NCI-H460 (cell line): ENCODE measurements at places on chromosomes 6 and 20.

GRCh38 chr20:60883496-60883895, 368.6 kb upstream of the CDH4 start:
- no peak for DNase-seq

DNA sequence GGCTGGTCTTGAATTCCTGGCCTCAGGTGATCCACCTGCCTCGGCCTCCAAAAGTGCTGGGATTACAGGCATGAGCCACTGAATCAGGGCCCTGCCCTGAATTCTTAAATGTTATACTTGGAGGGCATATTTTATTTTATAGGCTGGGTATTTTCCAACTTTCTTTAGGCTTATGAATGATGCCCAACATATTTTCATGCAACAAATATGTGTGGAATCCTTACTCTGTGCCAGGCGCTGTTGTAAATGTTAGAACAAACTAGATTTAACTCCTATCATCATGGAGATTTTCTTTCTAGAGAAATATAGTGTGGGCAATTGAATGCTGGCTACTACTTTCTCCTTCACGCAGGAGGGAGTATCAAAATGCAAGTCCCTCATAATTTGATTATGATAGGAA, 71.2 kb downstream of the SAMD5 start:
- no peak for DNase-seq

GRCh38 chr6:113112086-113112485, 745.1 kb upstream of the MARCKS start:
- no peak for DNase-seq

GRCh38 chr20:17646961-17647301, 35.1 kb downstream of the RRBP1 start:
- DNase-seq: no peak

- no peak for DNase-seq
Observed at GRCh38 chr20:39070484-39071231, 108.5 kb downstream of the DHX35 start.

- DNase-seq: no peak
Observed at GRCh38 chr6:169950558-169950957, 199.1 kb downstream of the ERMARD start.

GRCh38 chr20:57759724-57760123, 49.9 kb upstream of the PMEPA1 start:
- no peak for DNase-seq

DNA sequence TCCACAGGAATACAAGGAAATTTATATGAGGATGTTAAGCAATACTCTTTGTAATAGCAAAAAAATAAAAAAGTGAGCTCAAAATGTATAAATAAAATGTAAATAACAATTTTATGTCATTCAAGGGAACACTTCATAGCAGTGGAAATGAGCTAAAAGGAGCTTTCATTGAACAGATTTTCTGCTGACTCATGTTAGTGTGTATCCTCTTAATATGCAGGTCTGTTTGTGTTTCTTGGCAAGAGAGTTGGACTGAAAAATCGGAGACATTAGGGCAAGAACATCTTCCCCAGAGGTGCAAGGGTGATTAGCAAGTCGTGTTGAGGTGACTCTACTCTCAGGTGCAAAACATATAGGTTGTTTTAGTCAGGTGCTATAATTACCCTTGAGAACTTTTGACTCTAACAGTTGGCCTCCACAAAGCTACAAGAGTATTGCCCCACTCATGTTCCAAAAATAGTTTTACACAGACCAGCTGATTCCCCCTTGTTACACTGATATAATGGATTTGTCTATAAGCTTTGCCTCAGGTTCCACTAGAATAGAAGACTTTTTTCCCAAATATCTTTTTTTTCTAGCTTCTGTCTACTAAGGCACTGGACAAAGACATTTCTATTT, 702.9 kb downstream of the TENT5A start:
- DNase-seq: peak; percentile 19

GRCh38 chr6:70289299-70289698, 13.6 kb downstream of the COL9A1 start:
- no peak for DNase-seq

- DNase-seq: no peak
Observed at GRCh38 chr6:35142588-35143569, 1.7 kb upstream of the TCP11 start.

DNA sequence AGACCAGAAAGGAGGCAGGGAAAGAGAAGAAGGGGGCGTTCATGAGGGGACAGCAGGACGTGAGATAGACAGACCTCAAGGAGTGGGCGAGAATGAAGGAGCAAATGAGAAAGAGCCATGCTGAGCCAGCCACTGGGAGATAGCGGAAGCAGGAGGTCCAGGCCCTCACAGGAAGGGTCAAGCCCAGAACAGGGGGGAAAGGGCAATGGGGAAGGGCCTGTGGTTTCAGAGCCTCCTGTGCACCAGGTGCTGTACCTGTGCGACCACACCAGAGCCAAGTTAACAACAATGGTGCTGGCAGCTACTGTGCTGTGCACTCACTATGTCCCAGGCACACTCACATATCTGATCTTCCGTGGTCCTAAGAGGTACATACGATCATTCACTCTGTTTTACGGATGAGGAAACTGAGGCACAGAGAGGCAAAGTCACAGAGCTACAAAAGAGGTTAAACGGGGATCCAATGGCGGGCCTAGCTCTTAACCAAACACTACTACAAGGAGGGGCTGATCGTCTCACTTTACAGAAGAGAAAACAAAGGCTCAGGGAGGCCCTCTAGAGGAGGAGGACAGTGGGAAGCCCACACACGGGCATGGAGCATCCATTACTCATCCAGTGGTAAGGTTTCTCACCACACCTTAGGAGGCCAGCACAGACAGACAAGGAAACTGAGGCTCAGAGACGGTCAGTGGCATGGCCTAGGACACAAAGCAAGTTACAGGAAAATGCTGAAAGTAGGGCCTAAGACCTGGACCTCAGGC, 129.1 kb downstream of the PREX1 start:
- DNase-seq: no peak

- DNase-seq: no peak
Observed at GRCh38 chr20:54059691-54060364, 10.6 kb downstream of the BCAS1 start.

GRCh38 chr6:4667591-4667990, 108.6 kb upstream of the CDYL start:
- no peak for DNase-seq

GRCh38 chr6:12356983-12357972, 67.1 kb downstream of the EDN1 start:
- DNase-seq: no peak

DNA sequence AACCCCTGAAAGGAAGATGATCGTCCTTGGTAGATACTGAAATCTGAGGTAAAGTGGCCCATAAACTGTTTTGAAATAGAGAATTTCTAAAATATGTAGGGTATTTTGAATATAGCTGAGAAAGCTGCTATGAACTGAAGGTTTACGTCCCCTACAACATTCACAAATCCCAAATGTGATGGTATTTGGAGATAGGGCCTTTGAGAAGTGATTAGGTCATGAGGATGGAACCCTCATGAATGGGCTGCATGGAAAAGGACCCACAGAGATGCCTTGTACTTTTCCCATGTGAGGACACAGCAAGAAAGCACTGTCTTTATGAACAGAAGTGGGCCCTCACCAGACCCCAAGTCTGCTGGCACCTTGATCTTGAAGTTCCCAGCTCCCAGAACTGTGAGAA, 6.8 kb upstream of the PNISR start:
- DNase-seq: no peak

DNA sequence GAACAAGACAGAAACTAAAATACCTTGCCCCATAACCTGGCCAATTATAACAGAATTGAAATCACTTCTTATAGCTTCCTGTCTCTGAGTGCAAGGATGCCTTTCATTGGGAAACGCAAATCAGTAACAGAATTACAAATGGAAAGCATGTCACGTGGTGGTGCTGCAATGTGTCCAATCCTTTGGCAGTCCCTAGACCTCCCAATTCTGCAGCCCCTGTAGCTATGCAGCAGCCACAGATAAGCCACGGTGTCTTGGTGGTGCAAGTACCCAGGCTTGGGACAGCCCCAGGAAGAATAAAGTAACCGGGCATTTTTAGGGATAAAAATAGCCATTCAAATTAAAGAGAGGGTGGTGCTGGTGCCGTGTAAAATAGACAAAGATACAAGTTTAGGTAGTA, 134.6 kb upstream of the CCN2 start:
- DNase-seq: no peak

GRCh38 chr6:16163535-16164300, 34.8 kb downstream of the MYLIP start:
- DNase-seq: no peak

- DNase-seq: no peak
Observed at GRCh38 chr20:19618711-19619110, 139.3 kb upstream of the RIN2 start.

- no peak for DNase-seq
Observed at GRCh38 chr6:124393536-124393935, 568.7 kb upstream of the RNF217 start.

DNA sequence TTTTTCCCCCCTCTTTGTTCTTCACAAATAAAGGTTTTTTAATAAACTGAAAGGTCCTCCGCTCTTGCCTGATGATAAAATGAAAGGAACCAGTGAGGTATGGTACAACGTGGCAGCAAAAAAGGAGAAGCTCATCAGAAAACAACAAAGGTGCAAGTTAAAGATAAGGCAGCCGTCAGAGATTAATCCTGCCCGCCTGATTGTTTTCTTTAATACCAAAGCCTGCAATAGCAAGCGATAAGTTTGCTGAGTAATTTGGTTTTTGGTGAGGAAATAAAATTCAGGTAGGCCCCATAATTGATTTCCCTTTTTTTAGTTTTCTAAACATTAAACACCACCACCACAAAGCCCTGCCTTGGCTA, 177.9 kb downstream of the MBOAT1 start:
- DNase-seq: no peak

DNA sequence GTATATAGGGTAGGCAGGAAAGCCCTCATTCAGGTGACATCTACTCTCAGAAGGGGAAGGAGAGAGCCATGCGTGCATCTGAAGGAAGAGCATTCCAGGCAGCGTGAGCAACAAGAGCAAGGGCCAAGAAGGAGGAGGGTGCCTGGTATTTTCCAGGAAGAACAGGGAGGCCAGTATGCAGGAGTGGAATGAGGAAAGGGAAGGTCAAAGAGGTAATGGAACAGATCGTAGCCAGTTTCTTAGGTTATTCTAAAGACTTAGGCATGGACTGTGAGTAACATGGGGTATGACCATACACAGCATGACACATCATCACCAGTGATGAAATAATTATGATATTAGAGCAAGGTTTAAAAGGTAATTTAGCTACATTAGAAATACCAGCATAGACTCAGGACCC, 24.1 kb downstream of the ALDH8A1 start:
- DNase-seq: no peak

GRCh38 chr20:4726710-4727397, 5.1 kb downstream of the PRND start:
- DNase-seq: no peak

DNA sequence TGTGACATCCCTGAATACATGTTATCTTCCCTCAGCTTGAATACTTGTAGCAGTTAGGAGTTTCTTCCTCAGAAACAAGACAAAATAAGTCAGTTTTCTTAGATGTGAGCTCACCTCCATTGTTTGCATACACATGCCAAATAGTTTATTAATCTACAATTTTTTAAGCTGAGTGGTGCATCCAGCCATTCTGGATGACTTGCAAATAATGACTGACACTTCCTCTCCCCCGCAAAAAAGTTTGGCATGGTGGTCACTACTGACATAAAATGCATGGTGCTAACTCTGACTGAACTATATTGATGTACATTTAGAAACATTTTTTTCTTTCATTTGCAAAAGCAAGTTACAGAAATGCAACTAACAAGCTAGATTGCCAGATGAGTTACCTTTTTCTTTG, 55.5 kb downstream of the CYB5R4 start:
- DNase-seq: no peak

- no peak for DNase-seq
Observed at GRCh38 chr6:137775720-137776119, 91.3 kb upstream of the TNFAIP3 start.

DNA sequence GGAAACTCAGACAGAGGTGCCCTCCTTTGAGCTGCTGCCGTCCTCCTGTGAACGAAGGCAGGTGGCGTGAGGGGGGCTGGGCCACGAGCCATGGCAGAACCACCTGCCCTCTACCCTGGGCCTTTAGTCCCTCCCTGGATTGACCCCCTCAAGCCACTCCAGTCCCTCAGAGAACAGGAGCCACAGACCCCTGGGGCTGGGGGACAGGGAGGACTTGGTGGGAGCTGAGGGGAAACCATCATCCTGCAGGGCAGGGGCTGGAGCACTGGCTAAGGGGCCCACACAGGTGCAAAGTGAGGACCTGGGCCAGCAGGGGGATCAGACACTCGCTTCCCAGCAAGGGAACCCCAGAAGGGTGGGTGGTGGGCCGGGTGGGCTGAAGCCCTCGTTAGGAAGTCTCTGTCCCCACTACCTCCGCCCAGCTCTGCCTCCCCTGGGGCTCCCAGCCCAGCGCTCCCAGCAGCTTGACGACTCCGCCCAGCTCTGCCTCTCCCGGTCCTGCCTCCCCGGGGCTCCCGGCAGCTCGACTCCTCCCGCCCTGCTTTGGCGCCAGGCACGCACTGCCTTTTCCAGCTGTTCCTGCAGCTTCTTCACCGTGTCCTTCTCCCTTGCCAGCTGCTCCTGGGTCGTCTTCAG, 44.4 kb downstream of the DSTN start:
- DNase-seq: peak; percentile 18

- no peak for DNase-seq
Observed at GRCh38 chr20:25389401-25389857, 1.2 kb downstream of the ABHD12 start.

DNA sequence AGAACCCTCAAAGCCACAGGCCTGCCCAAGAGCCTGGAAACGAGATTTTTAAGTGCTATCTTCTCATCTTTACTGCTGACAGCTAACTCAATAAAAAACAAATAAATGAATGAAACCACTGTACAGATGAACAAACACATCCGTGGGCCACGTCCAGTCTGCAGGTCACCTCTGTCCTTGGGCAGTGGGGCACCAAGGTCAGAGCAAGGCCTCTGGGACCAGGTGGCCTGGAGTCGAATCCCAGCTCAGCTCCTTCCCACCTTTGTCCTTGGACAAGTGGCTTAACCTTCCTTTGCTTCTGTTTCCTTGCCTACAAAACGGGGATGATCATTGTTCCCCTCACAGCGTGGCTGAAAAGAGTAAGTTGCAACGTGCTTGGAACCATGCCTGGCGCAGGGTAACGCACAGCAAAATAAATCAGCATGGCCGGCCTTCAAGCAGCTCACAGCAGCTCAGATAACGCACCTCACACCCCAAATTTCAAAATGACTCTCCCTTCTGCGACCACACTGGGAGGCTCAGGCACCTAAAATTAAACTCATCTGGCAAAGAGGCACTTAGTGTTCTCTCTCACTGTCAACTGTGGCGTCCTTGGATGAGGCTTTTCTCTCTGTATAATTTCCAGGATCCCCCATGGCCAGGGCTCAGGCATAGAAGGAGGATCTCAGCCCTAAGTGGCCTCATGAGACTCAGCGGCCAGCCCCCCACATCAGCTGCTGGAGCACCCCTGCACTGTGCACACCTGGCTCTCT, 35.7 kb downstream of the RRBP1 start:
- no peak for DNase-seq

GRCh38 chr6:156859686-156860085, 82.5 kb downstream of the ARID1B start:
- DNase-seq: no peak

DNA sequence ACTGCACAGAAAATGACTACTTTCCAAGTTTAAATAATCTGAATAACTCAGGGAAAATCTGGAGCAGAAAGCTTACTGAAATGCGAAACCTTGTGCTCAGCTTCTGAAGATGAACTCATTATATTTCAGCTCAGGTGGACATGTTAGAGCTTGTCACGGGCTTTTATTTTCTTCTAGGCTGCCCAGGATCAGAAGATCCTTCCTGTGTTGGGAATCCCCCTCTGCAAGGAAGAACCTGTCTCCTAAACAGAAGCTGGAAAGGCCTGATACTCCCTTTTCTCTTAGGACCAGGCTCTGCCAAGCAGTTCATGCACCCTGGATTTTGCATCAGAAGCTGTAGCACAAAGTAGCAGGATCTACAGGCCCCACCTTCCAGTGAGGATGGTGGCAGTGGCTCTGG, 5.1 kb upstream of the SLC2A12 start:
- no peak for DNase-seq
